Left renal pelvis (tissue), 4 donors: ENCODE measurements at places on chromosomes 13 and 19.
A peak's percentile ranks its signal among the peaks of the same experiment; 100 is the strongest.

DNA sequence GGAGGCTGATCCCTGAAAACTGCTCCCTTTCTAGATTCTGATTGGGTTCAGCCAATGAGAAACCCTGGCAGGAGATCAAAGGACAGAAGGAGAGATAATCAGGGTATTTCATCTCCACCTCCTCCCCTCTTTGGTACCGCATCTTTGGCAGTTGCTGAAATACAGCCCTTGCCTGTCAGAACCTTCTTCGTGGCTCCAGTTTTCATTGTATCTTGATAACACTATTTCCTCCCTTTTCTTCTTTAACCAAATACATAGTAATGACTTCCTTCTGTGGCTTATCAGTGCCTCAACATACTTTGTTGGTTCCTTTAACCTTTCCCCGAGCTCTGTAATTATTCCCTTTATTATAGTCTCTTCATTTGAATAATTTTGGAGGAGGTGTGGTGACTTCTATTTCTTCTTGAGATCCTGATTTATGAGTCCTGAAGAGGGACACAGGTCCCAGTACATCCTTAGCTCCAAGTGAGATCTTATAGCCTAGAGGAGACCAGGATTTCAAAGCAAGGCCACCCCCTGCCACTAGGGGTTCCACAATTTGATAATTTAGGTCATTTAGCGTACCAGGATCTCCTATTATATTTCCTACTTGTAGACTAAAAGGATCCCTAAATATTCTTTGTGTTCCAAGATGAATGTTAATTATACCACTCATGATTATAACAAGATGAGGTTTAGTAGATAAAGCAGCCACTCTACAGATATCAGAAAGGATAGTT, 98.0 kb downstream of the EDNRB start:
- DNase-seq, result no peak

- peak; percentile 61 for DNase-seq
Measured at GRCh38 chr13:66994097-66994496, 236.0 kb downstream of the PCDH9 start.

DNA sequence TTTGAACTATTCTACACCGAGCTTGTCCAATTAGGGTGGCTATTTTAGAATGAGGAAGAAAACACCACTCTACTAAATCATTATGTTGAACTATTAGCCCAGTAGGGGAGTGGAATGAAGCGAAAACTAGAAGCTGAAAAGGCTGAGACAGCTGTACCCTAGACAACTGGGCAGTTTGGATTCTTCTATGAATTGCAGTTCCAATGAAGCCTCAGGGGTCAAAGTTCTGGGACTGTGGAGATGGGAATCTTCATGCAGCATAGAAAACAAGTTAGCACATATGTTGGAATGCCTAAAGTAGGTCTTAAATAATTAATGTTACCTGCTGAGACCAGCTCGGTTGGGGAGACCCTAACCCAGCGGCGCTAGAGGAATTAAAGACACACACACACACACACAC, 62.7 kb upstream of the ZNF726 start:
- no peak for DNase-seq

GRCh38 chr13:52833296-52833875, 15.1 kb downstream of the PCDH8 start:
- DNase-seq, result no peak

DNA sequence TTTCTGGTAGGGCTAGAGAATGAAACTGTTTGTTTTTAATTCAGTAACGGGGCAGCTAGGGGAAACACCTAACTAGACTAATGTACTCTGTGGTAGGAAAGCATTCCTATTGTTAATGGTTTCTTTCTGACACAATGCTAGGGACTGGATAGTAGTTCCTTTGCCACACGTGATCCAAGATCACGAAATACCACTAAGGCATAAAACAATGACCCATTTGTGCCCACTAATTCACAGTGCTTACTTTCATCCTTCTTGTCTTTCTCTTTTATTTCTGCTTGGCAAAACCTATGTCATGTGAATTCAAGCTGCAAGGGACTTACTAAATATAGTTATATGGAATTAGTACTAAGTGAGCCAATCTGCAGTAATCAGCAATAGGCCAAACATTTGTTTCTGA, 834.1 kb upstream of the SLITRK6 start:
- DNase-seq, result no peak

DNA sequence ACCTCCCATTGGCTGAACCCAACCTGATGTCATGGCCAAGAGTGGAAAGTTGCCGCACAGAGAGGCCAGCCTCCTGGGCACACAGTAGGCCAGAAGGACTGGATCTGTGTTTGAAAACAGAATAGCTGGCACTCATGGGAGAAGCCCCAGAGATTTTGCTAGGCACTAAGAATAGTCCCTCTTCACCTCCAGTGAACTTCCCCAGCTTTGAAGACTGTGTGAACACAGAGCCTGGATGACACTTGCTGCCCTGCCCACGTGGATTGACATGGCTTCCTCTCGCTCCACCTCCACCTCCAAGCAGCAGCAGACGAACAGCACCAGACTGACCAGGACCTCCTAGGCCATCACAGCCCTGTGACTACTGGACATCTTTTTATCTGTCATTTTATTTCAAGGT, 37.9 kb upstream of the KL start:
- DNase-seq, result no peak
